ENCODE measurements at places on chromosomes 7 and 10.

GRCh38 chr7:40810274-40810673 lies 675.5 kb downstream of the SUGCT start:
- DNase-seq = no peak

- no peak for DNase-seq
Observed at GRCh38 chr10:119651514-119652360, 557 bp downstream of the BAG3 start.

DNA sequence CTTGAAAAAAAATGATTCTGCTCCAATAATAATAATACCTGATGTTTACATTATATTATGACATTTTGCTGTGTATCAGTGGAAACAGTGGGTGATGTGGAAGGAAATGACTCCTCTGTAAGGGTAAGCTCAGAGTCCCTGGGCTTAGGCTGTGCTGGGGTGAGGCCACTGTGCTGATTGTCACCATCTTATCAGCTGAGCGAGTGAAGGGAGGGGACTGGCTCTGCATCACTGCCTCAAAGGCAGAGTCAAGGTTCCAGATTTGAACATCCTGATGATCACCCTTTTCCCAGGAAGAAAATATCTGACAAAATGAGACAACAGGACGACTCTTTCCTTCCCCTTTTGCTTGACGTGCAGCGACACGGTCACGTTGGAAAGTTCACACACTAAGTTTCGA lies 24.0 kb upstream of the HABP2 start:
- no peak for DNase-seq

DNA sequence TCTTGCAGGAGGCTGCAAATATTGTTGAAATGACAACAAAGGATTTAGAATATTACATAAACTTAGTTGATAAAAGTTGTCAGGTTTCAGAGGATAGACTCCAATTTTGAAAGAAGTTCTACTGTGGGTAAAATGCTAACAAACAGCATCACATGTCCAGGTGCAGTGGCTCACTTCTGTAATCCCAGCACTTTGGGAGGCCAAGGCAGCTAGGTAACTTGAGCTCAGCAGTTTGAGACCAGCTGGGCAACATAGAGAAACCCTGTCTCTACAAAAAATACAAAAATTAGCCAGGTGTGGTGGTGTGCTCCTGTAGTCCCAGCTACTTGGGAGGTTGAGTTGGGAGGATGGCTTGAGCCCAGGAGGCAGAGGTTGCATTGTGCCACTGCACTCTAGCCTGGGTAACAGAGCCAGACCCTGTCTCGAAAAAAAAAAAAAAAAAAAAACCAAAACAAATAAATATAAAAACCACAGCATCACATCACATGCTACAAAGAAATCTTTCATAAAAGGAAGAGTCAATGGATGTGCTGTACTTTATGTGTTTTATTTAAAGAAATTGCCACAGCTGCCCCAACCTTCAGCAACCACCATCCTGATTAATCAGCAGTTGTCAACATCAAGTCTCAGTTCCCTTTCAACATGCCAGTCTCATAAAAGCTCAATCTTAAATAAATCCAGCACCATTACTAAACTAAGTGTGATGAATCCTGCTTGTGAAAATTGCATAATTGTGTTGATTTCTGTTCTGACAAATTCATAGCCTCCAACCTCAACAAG lies 83.2 kb upstream of the MBL2 start:
- no peak for DNase-seq

DNA sequence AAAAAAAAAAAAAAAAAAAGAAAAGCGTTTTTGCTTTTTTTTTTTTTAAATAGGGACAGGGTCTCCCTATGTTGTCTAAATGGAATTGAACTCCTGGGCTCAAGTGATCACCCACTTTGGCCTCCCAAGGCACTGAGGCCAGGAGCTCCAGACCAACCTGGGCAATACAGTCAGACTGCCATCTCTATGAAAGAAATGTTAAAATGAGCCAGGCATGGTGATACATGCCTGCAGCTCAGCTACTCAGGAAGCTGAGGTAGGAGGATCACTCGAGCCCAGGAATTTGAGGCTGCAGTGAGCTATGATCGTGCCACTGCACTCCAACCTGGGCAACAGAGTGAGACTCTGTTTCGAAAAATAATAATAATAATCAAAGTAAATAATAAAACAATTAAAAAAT lies 16.5 kb upstream of the LMTK2 start:
- no peak for DNase-seq

- DNase-seq = no peak
Observed at GRCh38 chr10:124104011-124104627, 10.7 kb upstream of the CHST15 start.

GRCh38 chr7:4204513-4205165 lies 477.5 kb upstream of the FOXK1 start:
- no peak for DNase-seq

- DNase-seq = no peak
Observed at GRCh38 chr10:29276251-29276850, 12.5 kb upstream of the LYZL1 start.

DNA sequence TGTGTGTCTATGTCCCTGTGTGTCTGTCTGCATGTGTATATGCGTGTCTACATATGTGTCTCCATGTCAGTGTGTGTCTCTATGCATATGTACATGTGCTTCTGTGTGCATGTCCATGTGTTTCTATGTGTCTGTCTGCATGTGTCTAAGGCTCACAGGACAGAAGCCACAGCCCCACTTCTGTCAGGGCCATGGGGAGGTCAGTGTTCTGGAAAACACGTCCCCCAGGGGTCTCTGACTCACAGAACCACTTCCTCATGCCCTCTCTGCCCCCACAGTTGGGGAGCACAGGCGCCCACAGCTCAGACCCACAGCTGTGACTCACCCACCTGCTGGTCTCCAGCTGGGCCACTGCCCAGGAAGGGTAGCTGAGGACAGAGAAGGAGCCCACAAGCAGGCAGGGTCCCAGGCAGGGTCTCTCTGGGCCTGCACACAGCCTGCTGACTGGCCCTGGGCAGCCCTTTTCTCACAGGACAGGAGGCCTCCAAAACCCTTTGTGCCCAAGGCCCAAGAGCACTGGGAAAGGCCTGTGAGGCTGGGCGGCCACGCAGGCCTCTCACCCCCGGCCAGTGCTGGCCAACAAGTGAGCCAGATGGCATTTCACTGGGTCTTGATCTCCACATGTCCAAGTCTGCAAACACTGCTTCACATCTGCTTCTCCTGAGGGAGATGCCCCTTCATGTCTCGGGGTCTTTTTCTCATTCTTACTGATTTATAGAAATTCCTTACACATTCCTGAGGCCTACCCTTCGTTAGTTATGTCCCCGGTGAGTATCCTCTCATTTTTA lies 102.9 kb upstream of the FAM20C start:
- DNase-seq = no peak

GRCh38 chr7:34453150-34453549 lies 204.9 kb upstream of the NPSR1 start:
- DNase-seq = no peak

DNA sequence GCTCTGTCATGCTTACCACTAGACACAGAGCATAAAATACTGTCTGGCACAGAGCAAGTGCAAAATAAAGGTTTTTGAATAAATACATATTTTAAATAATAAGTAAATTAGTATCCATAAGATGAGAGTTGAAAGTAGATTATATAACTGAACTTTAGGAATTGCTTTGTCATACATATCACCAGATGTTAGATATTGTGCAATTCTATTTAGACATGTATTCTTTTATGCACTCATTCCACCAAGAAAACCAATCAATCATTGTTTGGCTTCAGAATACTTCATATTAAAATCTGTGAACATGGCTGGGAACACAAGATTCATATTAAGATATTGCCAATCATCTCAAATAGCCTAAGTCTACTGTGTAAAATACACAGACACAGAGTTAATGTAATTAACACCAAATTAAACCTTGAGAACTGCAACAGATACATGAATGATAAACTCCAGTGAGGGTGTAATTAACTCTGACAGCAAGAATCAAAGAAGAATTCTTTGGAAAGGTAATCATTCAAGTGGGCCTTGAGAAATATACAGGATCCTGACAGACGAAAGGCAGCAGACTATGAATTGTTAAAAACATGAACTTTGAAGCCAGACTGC lies 201.0 kb upstream of the PTN start:
- no peak for DNase-seq

DNA sequence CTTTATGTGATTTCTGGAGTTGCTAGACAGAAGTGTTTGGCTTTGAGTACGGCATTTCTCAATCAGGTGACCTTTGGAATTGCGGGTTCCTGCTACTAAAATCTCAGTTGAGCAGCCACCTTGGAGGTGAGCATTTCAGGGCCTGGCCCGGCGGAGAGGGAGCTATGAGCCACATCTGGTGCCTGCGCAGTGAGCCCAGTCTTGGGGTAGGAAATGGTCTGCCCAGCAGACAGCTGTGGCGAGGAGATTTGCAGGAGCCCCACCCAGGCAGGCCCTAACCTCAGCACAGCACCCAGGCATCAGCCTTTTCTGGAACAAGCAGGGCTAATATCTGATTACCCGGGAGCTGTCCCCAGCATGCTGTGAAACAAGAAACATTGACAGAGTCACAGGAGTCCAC lies 547.9 kb upstream of the FOXK1 start:
- DNase-seq = no peak

DNA sequence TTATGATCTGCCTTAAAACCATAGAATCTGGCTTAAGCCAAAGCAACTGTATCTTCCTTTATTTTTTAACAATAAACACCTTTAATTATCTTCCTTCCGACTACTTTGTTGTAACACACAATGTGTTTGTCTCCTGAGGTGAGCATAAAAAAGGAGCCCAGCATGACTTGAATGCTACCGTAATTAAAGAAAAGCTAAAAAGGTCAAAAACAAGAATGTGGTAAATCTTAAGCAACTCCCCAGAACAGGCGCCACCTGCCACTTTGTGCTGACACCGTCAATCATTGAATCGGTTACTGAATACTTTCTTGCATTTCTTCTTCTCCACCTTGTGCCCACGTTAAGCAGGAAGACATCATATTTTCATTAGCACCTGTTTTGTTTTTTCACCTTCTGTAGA lies 569.9 kb upstream of the C7orf33 start:
- no peak for DNase-seq

DNA sequence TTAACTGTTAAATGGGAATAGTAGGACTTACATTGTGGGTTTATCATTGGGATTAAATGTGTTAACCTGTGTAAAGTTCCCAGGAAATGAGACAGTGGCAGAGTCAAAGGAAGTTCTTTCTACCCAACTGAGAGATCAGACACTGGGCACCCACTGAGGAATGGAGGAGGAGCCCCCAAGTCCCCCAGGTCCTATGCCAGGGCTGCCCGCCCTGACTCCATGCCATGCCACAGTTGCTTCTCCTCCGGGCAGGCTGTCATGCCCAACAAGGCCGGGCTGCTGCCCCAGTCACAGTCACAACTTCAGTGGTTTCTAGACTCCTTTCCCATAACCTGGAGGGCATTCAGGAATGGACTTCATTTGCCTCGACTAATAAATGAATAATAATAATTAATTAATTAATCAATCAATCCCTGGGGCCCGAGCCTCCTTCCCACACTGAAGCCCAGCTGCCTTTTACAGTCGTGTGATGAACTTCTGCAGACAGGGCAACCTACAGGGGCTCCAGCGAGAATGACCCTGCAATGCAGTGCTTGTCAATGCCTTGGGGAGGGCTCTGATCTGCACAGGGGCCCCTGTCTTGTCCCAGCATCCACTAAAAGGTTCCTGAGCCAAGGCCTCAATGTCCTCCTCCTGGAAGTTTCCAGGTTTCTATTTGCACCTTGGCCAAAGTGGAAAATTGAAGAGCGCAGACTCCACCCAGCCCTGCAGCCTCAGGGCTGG lies 32.4 kb downstream of the DRGX start:
- no peak for DNase-seq

GRCh38 chr7:158617737-158618128 lies 30.1 kb upstream of the PTPRN2 start:
- no peak for DNase-seq
